ENCODE measurements at places on chromosomes 5 and 9.

GRCh38 chr5:13027874-13028273, 916.6 kb downstream of the DNAH5 start:
- DNase-seq = no peak

DNA sequence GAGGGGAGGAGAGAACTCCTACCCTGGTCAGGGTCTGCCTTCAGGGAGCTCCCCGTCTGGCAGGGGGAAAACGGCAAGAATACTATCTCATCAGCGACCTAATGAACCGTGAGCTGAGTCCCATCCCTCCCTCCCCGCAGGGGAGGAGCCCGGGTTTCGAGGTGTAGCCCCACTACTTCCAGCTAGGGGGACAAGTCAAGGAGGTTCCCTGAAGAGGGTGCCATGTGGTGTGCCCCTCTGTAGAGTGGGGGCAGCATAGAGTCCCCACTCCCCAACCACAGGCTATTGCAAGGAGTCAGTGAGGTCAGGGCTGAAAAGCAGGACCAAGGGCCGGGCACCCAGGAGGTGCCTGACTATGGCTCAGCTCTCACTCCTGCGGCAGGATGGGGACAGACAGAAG, 50.9 kb upstream of the RXRA start:
- DNase-seq = no peak

GRCh38 chr9:123929177-123929869, 603 bp downstream of the DENND1A start:
- peak; percentile 14 for DNase-seq

DNA sequence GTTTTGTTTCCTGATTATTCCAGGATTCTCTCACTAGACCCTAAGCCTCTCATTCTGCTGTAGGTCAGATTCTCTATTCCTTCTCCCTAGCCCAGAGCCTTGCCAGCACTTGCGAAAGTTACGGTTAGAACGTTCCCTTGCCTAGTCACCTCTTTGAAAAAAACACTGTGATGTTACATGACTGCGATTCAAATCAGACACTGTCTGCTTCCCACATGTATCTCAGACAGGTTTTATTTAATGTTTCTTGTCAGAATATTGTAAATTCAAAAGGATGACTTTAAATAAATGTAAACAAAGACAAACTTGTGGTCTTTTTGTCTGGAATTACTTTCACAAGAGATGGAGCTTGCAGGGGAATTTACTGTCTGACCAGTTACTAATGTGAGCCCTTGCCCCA, 116.5 kb upstream of the OTULINL start:
- DNase-seq = no peak

DNA sequence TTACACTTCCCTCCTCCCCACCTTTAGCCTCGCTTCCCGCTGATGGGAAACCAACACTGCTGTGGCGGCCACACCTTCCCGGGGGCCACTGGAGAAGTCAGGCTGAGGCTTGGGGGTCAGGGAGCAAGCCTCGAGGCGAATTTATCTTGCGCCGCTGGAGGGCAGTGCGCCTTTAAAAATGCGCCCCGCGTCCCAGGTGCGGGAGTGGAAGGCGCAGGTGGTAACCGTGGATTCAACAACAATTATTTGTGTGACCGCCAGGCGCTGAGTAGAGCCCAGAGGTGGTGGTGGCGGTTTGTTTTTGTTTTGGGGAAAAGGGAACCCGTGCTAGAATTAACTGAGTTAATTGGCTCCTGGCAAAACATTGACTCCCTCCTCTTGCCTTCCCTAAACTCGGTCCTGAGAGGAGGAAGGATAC, 1.1 kb downstream of the CFAP77 start:
- DNase-seq = peak; percentile 80

GRCh38 chr9:5949103-5949699, 58.5 kb downstream of the MLANA start:
- DNase-seq = peak; percentile 24

- DNase-seq = peak; percentile 84
Measured at GRCh38 chr9:36873247-36873875, 160.7 kb downstream of the PAX5 start.

DNA sequence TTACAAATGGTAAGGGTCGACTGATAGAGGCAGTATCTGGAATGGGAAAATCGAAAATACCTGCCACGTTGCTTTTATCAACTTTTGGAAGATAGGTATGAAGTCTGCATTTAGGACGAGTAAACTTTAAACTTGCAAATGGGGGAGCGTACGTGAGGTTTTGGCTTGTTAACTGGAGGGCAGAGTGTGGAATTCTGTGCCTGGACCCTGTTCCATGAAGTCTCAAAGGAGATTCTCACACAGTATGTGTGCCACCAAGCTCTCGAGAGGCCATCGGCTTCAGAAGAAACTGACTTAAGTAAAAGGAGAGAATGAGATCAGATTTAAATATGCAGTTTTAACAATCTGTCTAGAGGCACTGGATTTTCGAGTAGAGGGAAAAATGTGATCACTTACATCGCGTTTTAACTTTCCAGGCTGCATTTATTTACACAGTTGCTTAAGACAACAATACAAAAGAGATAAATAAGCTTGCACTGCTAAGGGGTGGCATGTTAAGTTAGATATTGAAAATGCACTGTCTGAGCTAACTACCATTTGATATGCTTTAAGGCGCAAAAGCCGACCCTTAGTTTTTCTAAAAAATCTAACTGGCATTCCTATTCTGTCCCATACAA, 401.6 kb downstream of the EBF1 start:
- DNase-seq = no peak

DNA sequence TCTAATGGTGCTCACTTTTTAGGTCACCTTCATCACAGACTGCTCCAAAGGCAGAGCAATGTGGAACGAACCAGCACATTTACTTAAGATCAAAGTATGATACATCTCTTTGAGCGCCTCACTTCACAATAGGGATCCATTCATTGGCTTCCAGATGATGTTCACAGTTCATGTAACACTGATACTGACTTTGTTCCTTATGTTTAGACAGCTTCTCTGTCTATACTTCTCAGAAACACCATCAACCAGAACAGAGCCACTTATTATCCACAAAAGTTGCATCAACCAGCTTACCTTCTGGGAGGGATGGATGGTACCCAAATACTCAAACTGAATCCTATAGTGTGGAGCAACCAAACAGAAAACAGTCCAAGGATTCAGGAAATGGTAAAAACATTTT, 4.6 kb downstream of the PTAR1 start:
- DNase-seq = no peak

GRCh38 chr9:104177676-104178075, 83.6 kb downstream of the SMC2 start:
- DNase-seq = no peak

DNA sequence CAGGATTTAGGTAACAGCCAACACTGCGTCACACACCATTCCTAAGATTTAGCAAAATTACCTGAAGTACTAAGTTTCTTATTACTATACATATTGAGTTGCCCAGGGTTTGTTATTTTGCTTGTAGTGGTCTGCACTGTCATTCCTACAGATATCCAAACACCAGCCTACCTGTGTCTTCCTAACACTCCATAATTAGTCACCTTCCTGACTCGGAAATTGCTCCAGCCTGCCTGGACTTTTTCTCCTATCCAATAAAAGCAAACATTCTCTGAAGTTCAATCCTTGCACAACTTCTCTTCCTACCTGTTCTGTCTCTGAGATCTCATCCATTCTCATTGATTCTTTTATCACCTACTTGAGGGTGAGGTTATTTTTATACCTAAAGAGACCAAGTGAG, 243.9 kb downstream of the NR2F1-AS1 start:
- DNase-seq = no peak

DNA sequence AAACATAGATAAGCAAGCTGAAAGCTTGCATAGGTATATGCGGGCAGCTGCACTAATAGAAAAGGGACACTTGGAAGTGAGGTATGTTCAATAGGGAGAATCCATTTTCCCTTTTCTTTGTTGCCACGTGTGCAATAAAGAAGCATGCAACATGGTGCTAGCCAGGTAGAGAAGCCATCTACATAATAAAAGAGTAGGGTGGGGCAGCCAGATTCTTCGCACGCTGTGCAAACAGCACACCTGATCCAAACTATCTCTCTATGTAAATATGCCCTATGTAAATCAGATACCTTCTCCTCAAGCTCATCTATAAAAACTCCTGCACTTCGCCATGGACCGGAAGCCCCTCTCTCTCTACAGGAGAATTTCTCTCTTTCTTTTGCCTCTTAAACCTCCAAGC, 91.9 kb upstream of the C9orf72 start:
- no peak for DNase-seq

DNA sequence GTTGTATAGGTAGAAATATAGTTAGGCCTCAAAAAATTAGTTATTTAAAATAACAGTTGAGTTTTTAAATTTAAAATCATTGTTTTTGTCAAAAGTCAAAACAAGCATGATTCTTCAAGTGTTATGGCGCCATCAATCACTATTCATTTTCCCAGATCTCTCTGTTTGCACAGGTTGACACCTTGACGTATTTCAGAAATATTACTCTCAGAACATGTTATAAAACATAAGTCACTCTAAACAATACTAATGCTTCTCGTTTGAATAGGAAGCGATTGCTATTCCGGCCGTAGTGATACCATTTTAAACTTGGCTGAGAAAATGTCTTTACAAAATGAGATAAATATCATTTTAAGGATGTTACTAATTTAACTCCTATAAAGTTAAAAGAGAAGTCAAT, 126.1 kb upstream of the VCAN start:
- no peak for DNase-seq

DNA sequence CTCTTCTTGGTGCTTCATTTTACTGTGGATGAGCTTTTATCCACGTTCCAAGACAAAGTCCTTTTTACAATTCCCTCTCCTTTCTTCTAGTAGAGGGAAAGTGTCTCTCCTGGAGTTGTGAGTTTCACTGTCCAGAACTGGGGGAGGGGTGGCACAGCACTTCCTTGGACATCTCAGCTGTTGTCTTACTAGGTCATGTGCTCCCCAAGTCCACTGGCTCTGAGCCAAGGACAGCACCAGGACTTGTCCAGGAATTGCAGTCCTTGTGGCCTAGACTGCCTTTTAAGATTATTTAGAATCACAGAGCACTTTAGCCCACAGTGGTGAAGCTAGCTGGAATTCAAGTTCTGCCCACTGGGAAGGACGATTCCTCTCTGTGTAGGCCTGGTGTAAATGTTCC, 700.2 kb upstream of the PTPRD start:
- DNase-seq = no peak

GRCh38 chr5:34012791-34013190, 4.9 kb upstream of the AMACR start:
- no peak for DNase-seq

- DNase-seq = no peak
Measured at GRCh38 chr9:113687680-113688371, 188.3 kb upstream of the ZNF618 start.

GRCh38 chr5:35478856-35479682, 138.6 kb upstream of the SPEF2 start:
- DNase-seq = no peak

DNA sequence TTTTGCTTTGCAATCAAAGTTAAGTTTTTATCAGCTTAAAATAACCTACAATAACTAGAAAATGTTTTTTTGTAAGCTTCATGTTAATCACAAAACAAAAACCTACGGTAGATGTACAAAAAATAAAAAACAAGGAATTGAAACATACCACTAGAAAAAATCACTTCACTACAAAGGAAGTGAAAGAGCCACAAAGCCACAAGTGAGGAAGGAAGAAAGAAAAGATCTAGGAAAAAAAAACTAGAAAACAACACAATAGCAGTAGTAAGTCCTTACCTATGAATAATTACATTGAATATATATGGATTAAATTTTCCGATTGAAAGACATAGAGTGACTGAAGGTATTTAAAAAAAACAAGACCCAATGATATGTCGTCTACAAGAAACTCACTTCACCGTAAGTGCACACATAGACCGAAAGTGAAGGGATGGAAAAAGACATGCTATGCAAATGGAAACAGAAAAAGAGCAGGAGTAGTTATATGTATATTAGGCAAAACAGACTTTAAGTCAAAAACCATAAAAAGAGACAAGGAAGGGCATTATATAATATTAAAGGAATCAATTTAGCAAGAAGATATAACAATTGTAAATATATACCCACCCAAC, 13.4 kb upstream of the ZDHHC21 start:
- DNase-seq = no peak

- DNase-seq = no peak
Measured at GRCh38 chr5:110809006-110809405, 70.2 kb downstream of the SLC25A46 start.

DNA sequence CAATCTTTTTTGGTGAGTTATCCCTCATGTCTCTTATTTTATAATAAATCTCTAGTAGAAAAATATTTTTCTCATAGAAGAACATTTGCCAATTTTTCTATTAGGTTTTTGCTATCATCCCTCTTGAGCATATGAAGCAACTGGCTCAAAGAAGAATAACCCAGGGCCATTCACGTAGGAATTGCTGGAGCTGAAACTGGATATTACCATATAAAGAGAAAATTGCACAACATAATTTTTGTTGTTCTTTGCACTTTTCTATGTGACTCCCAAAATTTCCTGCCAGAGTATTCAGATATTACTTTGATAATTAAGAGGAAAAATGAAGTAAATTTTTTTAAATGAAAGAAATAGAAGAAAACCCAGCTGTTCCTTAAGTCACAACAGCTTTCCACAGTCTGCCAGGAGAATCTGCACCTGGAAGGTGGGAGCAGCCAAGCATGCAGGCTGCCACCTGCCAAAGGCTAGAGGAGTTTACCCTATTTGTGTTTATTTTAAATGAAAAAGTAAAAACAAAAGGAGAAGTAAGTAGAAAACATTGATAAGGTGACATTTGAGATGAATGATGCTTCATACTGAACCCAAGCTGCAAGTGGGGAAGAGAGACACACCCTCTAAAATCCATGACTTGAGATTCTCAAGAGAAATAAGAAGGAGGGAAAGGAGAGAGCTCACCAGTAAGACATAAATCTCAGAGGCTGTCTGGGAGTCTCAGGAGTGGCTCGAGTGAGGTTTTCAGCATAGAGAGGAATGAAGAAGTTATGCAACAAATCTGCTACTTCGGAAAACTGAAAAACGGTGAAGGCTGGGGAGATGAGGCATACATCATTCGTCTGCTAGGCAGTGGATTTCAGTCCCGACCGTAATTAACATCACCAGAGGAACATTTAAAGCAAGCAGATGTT, 31.5 kb upstream of the FREM1 start:
- no peak for DNase-seq

- DNase-seq = no peak
Measured at GRCh38 chr5:93221-93980, 1.4 kb downstream of the PLEKHG4B start.

GRCh38 chr9:129036923-129037766, 719 bp downstream of the MIGA2 start:
- no peak for DNase-seq

- DNase-seq = no peak
Measured at GRCh38 chr9:98031935-98032334, 24.6 kb upstream of the NANS start.

DNA sequence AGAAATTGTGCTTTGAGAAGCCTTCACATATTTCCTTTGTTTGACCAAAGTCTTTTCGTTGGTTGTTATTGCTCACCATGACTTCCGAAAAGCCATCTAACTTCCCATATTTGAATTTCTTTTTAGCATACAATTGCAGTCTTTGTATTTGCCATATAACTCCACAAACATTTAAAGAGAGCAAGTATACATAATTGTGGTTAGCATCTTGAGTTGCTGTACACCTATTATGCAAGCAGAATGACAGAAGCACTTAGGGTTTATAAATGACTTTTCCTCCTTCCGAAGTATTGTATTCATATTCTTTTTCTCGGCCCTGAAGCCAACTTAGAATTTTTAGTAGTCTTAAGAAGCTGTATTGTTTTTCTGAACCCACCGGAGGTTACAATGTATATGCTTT, 250.4 kb downstream of the RFK start:
- DNase-seq = no peak

GRCh38 chr5:168153263-168153875, 138.1 kb upstream of the WWC1 start:
- DNase-seq = no peak

Measured in activated naive CD4-positive, alpha-beta T cell treated with anti-CD3 and anti-CD28 coated beads for 36 hours (primary cell).